ENCODE measurements at places on chromosomes 7 and 10. TPM values are rescaled to one million over a fixed set of nuclear protein-coding genes. Genes with fewer than 3 reads are reported as not detected.

Gene CDK14
- 0.39 TPM for total RNA-seq

Gene C10orf53
- total RNA-seq: not detected

Gene FLNC
- 0.02 TPM for total RNA-seq

Gene RAB19
- total RNA-seq: 16.5 TPM

Gene MPP7
- 3.6 TPM for total RNA-seq

Gene SAMD9L
- total RNA-seq: 162 TPM

Gene TMEM270
- total RNA-seq: not detected

Gene STOX1
- 0.37 TPM for total RNA-seq

Gene SYT15B
- total RNA-seq: 0.17 TPM

Gene PIP
- total RNA-seq: not detected

Gene PBLD
- 2.3 TPM for total RNA-seq

Gene PNLIPRP1
- not detected for total RNA-seq

Gene SPDYE8
- total RNA-seq: not detected

Gene FAM180A
- not detected for total RNA-seq

Gene AQP1
- 0.34 TPM for total RNA-seq

Gene COL26A1
- total RNA-seq: not detected

Gene HTR5A
- total RNA-seq: not detected

Gene ZNF804B
- not detected for total RNA-seq
